ENCODE measurements at places on chromosomes 4 and X. TPM values are rescaled to one million over a fixed set of nuclear protein-coding genes. Genes with fewer than 3 reads are reported as not detected.

GPR78 gene
- polyA plus RNA-seq: 0.55 TPM

HAND2 gene
- polyA plus RNA-seq: 0.06 TPM

AADAT gene
- 23.9 TPM for polyA plus RNA-seq

TRMT2B gene
- 11.4 TPM for polyA plus RNA-seq

PFKFB1 gene
- 0.54 TPM for polyA plus RNA-seq

LEF1 gene
- polyA plus RNA-seq: 78.9 TPM

ZBTB49 gene
- 10.2 TPM for polyA plus RNA-seq

SLITRK2 gene
- 1.4 TPM for polyA plus RNA-seq

NAP1L3 gene
- 12.9 TPM for polyA plus RNA-seq

AR gene
- polyA plus RNA-seq: 3.5 TPM

GRCh38 chr4:187491286-187491685 is 504.3 kb upstream of the ZFP42 start:
- no peak for DNase-seq

- no peak for DNase-seq
Observed at GRCh38 chrX:1453395-1453783, 680 bp upstream of the ASMTL start.

GRCh38 chr4:22720091-22720490 is 27.4 kb downstream of the GBA3 start:
- no peak for DNase-seq

DNA sequence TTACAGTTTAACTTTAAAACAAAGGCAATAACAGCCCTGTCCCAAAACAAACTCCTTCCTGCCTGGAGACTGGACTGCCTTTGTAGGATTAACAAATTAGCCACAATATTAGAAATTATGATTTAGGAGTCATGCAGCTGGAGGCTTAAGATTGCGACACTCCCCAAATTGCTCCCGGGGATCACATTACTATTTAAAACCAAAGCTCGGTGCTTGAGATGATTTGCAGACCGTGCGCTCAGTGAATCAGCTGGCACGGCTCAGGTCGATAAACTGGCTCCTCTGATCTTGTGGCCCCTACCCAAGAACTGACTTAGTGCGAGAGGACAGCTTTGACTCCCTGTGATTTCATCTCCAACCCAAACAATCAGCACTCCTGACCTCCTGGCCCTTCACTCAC is 829.3 kb downstream of the NLGN4X start:
- DNase-seq: no peak

DNA sequence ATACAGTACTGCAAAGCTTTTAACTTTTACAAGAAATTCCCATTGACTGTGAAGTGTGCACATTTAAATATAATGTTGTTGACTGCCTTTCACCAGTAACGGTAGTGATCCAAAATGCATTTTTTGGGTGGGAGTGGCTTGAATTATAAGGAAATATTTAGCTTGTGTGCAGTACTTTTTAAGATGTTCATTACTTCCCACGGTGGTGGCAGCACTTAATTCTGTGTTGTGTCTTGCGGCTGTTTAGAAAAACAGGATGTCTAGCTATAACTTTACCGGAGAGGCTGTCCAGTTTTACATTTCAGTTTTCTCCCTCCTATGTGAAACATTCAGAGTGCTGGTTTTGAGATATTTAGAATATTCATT is 1.7 kb downstream of the TMEM131L start:
- DNase-seq: no peak

DNA sequence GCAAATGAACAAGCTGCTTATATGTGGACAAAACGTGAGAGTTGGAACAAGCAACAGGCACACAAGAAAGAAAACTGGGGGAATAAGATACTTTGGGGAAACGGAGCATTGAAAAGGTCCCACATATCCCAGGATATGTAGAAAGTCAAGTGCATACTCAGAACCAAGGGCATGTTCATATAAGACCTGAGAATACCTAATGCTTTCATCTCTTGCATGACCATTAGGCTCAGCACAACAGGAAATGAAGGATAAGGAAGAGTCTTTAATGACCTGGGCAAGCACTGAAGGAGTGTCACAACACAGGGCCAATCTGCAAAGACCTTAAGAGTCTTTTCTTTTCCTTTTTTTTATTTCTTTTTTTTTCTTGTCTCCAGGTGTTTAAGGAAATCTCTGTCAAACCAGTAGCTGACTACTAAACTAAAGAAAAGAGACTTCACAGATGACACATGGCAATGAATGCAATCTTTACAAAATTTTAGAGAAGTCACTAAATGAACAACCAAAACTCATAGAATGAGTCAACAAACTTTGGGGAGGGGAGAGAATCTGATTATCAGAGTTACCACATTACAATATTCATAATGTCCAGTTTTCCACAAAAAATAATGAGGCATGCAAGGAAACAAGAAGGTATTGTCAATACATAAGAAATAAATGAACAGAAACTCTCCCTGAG is 67.9 kb upstream of the STK26 start:
- DNase-seq: no peak

DNA sequence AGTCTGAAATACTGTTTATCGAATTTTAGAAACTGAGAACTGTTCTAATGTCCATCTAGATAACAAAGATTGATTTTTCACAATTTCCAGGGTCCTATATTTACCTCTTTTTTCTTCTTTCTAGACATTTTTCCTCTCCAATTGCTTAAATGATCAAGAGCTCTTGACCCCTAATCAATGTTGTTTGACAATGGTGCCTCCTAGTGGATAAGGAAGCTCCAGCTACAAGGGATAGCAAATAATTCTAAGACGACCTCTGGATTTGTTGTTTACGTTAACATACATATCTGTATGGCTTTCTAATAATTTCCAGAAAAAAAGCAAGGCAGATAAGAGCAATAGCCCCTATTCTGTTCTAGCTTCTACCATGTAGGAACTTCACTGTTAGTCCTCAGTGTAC is 35.8 kb downstream of the GPR82 start:
- DNase-seq: no peak

DNA sequence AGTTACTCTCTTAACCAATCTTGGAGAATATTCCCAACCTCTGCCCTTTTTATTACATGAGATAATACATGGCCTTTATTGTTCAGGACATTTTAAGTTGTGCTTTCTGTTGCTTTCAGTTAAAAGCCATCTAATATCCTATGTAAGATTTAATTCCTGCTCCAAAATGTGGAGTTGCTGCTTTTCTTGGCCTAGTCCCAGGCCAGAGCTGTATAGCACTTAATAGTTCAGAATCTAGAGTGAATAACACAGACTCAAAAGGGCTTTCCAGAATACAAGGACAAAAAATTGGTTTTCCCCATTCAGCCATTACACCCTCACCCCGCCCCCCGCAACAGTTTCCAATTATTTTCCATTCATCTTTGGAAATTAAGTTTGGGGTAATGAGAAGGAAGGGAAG is 144.3 kb upstream of the SMAD1 start:
- no peak for DNase-seq

DNA sequence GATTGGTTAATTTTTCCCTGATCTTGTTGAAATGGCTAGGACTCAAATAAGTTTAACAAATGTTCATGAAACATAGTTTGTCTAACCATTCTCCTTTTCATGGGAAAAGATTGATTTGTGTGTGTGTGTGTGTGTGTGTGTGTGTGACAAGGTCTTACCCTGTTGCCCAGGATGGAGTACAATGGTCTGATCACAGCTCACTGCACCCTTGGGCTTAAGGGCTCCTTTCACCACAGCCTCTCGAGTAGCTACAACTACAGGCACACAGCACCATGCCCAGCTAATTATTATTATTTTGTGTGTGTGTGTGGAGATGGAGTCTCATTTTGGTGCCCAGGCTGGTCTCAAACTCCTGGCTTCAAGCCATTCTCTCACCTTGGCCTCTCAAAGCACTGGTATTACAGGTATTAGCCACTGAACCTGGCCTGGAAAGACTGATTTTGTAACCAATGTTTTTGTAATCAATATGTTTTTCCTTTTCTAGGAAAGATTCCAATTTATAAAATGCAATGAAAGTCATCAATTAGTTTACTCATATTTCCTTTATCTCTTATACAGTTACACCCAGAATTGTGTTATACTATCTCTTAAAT is 139.3 kb downstream of the CPE start:
- DNase-seq: no peak

- DNase-seq: no peak
Observed at GRCh38 chr4:24507439-24507838, 76.9 kb downstream of the DHX15 start.

DNA sequence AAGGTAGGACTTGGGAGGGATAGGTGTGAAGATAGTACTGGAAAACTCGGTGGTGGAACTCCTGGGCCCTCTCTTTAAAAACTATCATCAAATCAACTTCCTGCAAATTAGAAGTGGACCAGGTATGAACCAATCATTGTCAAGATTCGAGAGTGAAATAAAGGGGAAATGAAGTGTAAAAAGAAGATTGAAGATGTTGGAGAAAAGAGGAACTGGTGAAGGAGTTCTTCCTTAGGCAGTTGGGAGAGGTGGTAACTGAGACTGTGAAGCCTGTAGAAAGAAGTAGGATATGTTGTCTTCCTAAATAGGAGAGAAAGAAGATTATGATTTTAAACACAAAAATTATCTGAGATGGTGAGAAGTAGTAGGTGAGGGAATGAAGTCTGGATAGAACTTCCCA is 212.2 kb downstream of the PPP1R2C start:
- DNase-seq: no peak

GRCh38 chr4:173146456-173146855 is 22.2 kb upstream of the GALNT7 start:
- no peak for DNase-seq

DNA sequence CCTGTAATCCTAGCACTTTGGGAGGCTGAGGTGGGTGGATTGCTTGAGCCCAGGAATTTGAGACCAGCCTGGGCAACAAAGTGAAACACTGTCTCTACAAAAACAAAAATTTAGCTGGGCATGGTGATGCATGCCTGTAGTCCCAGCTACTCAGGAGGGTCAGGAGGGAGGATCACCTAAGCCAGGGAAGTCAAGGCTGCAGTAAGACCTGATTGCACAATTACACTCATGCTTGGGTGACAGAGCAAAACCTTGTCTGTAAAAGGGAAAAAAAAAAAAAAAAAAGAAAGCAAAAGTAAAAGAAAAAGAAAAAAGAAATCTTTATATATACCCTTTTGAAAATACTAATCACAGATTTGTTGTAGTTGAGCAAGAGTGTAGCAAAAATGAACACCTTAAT is 801.0 kb upstream of the IGFBP7 start:
- DNase-seq: no peak

DNA sequence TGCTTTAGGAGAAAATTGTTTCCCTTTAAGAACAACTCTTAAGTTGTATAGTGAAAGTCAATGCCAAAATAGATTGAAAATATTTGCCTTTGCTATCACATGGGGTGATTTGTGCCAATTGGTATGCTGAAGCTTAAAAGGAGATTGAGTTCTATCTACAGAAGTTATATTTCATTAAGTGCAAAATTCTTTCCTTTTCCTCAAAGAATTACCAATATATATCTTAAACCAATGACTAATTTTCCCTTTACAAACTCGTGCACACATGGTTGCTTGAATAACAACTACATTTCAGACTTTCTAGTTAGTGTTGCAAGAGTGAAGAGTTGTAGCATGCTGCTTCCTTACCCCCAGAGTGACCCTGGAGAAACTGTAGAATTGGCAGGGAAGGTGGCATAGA is 990.0 kb upstream of the PABPC4L start:
- no peak for DNase-seq

- DNase-seq: no peak
Observed at GRCh38 chrX:15471028-15471427, 22.1 kb downstream of the PIR start.

DNA sequence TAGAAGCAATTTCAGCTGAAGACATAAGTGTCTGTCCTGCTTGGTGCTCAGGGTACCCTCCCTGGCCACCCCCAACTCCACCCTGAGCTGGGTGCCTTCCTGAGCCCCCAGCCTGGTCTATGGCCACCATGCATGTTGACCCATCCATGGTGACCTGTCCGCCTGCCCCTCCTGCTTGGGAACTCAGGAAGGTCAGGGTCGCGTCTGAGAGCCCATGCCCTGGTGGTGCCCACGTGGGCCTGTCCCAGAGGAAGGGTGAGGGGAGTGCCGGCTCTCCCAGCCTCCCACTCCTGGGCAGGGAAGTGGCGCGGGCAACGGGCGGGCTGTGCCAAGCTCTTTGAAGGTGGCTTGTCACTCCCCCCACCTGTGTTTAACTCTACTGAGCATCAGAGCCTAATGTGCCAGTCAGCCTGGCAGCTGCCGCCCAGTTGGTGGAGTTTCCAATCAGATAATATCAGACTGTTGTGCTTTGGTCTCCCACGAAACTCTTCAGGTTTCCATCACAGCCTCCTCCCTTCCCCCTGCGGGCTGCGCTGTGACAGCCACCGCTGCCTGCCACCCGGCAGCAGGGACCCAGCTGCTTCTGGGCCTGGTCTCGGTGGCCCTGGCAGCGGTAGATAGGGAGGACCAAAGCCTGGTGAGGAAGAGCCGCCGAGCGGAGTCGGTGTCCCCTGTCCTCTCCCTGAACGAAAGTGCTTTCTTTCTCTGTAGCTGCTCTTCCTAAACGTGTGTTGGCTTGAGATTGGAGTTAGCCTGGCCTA is 4.8 kb downstream of the SH3BP2 start:
- no peak for DNase-seq
